ENCODE measurements at places on chromosomes 5 and 9.

DNA sequence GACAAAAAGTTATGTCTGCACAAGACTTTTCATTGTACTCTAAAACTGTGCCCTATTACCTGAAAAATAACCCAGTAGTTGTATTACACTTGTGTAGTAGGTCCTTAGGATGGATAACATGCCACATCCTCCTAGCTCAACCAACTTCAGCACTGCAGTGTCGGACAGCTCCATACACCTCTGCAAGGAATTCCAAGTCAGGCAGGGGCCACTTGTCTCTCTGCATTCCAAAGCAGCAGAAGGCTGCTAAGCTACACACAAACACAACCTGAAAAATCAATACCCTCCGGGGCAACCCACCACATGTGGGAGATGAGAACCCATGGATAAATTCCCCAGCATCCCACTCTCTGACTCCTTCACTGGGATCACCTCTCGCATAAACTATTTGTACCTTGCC, 50.2 kb downstream of the MED10 start:
- no peak for DNase-seq

DNA sequence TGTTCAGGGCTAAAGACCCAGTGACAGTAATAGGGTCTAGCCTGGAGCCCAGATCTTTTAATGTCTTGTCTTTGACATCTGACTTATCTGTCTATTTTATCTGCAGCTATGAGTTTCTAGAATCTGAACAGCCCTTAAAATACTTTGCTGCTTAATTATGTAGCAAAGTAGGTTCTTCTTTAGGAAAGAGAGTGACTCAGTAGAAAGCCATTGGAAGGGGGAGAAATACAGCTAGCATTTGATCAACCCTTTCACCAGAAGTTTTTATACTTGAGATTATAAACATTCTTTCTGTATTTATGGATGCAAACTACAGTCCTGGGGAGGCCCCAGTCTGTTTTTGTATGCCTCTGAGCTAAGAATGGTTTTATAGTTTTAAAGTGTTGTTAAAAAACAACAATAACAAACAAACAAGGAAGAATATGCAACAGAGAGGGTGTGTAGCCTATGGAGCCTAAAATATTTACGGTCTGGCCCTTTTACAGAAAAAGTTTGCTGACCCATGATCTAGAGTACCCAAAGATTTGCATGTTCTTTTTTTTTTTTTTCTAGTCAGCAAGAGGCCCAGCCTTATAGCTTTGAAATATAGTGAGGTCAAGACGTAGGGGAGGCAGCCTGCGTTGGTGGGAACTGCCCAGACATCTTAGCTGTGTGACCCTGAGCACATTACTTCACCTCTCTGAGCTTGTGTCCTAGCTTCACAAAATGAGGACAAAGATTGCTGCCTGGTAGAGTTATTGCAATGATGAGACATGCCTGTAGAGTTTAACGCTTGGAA, 9.7 kb downstream of the GSN start:
- no peak for DNase-seq

GRCh38 chr9:4967523-4967922, 17.5 kb upstream of the JAK2 start:
- DNase-seq, result no peak

DNA sequence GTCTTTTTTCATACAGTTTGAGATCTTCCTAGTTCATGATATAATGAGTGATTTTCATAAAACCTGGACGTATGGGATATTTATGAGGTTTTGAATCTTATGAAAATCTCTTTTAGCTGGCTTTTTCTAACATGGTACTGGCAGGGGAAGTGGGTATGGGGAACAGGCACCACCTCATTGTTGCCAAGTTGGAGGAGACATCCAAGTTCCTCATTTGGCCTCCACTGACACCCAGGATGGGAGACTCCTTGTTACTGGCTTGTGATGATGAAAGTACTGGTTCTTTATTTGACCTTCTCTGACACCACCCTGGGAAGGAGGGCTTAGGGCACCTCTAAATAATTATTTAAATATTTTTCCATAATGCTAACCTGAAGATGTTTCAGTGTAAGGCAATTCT, 4.0 kb upstream of the TNPO1 start:
- DNase-seq, result no peak

DNA sequence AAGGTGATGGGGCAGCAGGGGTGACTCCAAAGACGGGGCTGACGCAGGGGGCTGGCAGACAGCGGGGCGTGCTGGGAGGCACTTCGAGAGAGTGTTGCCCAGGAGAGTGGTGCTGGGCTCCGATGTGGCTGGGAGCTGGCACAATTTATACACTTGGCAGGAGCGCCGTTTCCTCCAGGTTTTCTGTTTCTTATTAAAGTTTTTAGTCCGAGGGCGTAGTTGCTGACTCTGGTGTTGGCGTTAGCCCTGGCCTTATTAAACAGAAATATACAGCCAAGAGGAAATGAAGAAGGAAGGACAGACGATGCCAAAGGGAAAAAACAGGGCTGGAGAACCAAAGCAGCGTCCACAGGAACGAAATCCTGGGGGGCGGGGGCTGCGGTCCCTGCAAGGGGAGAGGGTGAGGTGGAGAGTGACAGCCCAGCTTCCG, 139.6 kb upstream of the PHYKPL start:
- DNase-seq, result no peak

DNA sequence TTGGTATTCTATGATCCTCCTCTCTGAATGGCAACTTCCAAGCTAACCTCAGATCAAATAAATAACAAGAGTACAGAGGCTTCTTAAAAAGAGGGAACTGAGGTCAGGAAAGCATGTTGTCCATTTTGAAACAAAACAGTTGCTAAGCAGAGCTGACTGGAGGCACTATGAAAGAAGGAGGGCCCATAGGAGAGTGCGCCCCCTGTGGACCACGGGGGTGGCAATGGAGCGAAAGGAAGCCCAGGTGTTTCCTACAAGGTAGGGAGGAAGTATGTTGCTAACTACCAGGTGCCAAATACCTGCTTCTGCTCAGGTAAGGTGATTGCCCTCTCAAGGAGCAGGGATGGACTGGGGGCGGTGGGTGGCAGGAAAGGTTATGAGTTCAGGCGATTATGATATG, 101.8 kb upstream of the MAST4 start:
- DNase-seq, result no peak

Measured in activated T-helper 1 cell treated with anti-CD3 and anti-CD28 coated beads, Interleukin-2, amount 50 U/mL, for 16 hours (primary cell).